ENCODE measurements at places on chromosomes 1 and 21. TPM values are rescaled to one million over a fixed set of nuclear protein-coding genes. Genes with fewer than 3 reads are reported as not detected.

- peaks cover 17% of the 10 kb centered on the region for H3K27me3 ChIP-seq
- H3K27ac ChIP-seq: no peak overlapping the region
- H3K36me3 ChIP-seq: peaks cover 3% of the 10 kb centered on the region
- peaks cover 46% of the 10 kb centered on the region for H3K4me1 ChIP-seq
- no peak overlapping the region for H3K4me3 ChIP-seq
- no peak for DNase-seq
Measured at GRCh38 chr1:221841251-221841982, 99.5 kb upstream of the DUSP10 start.

- H3K27ac ChIP-seq: no peak overlapping the region
- no peak for DNase-seq
- H3K4me1 ChIP-seq: no peaks in the 10 kb centered on the region
- no peaks in the 10 kb centered on the region for H3K36me3 ChIP-seq
- no peak overlapping the region for H3K4me3 ChIP-seq
- H3K27me3 ChIP-seq: no peaks in the 10 kb centered on the region
Measured at GRCh38 chr1:66679140-66679539, 73.1 kb upstream of the DYNLT5 start.

Gene CACHD1
- total RNA-seq: 1.6 TPM

DNA sequence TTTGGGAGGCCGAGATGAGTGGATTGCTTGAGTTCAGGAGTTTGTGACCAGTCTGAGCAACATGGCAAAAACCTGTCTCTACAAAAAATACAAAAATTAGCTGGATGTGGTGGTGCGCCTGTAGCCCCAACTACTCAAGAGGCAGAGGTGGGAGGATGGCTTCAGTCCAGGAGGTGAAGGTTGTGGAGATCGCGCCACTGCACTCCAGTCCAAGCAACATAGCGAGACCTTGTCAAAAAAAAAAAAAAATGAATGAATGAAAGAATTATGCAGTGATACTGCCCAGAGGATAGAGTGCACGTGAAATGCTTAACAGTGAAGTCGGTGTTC, 429 bp upstream of the DPH2 start:
- no peak for DNase-seq
- H3K4me3 ChIP-seq: peak overlapping the region; percentile 98
- H3K36me3 ChIP-seq: peaks cover 10% of the 10 kb centered on the region
- peaks cover 38% of the 10 kb centered on the region for H3K4me1 ChIP-seq

Gene RCSD1
- total RNA-seq: 69.5 TPM

GRCh38 chr1:202860744-202861419, 28.1 kb downstream of the RABIF start:
- no peak overlapping the region for H3K27ac ChIP-seq
- H3K36me3 ChIP-seq: no peaks in the 10 kb centered on the region
- peak; percentile 34 for DNase-seq
- peak overlapping the region; percentile 90 for H3K4me3 ChIP-seq
- H3K4me1 ChIP-seq: peaks cover 11% of the 10 kb centered on the region
- H3K27me3 ChIP-seq: peaks cover 57% of the 10 kb centered on the region

- peaks cover 11% of the 10 kb centered on the region for H3K4me1 ChIP-seq
- no peak for DNase-seq
- peaks cover 44% of the 10 kb centered on the region for H3K27me3 ChIP-seq
- peak overlapping the region; percentile 68 for H3K4me3 ChIP-seq
- no peaks in the 10 kb centered on the region for H3K36me3 ChIP-seq
Measured at GRCh38 chr21:44723177-44724131, 12.1 kb upstream of the TSPEAR start.
